ENCODE measurements at places on chromosomes 7 and 10. TPM values are rescaled to one million over a fixed set of nuclear protein-coding genes. Genes with fewer than 3 reads are reported as not detected.

Gene PRSS1
- total RNA-seq = not detected

Gene PDCD11
- 49.9 TPM for total RNA-seq

Gene MSMB
- total RNA-seq = not detected

Gene CDH23
- 3.7 TPM for total RNA-seq

Gene ZNF425
- total RNA-seq = 1.0 TPM

Gene C10orf105
- 0.17 TPM for total RNA-seq

Gene SPDYE2B
- total RNA-seq = not detected

Gene MMP21
- total RNA-seq = 0.25 TPM

Gene WIPF3
- total RNA-seq = not detected

Gene FZD1
- 0.17 TPM for total RNA-seq

Gene ASB10
- total RNA-seq = not detected

Gene ARHGEF35
- 2.5 TPM for total RNA-seq
